ENCODE measurements at places on chromosomes 7 and 10. TPM values are rescaled to one million over a fixed set of nuclear protein-coding genes. Genes with fewer than 3 reads are reported as not detected.

C1QL3 gene
- polyA plus RNA-seq = 0.21 TPM

ANKRD7 gene
- not detected for polyA plus RNA-seq

STEAP1B gene
- polyA plus RNA-seq = 3.4 TPM

MSS51 gene
- polyA plus RNA-seq = 0.35 TPM

ITPRID1 gene
- not detected for polyA plus RNA-seq

ERCC6 gene
- polyA plus RNA-seq = 12.4 TPM

LRMDA gene
- polyA plus RNA-seq = not detected

TAS2R60 gene
- not detected for polyA plus RNA-seq

HOXA9 gene
- 0.20 TPM for polyA plus RNA-seq

Measured in IgD-negative memory B cell (primary cell).